NCI-H2081 treated with DMSO at 0.1 percent for 48 hours (cell line): ENCODE measurements at places on chromosomes 2 and 18.

DNA sequence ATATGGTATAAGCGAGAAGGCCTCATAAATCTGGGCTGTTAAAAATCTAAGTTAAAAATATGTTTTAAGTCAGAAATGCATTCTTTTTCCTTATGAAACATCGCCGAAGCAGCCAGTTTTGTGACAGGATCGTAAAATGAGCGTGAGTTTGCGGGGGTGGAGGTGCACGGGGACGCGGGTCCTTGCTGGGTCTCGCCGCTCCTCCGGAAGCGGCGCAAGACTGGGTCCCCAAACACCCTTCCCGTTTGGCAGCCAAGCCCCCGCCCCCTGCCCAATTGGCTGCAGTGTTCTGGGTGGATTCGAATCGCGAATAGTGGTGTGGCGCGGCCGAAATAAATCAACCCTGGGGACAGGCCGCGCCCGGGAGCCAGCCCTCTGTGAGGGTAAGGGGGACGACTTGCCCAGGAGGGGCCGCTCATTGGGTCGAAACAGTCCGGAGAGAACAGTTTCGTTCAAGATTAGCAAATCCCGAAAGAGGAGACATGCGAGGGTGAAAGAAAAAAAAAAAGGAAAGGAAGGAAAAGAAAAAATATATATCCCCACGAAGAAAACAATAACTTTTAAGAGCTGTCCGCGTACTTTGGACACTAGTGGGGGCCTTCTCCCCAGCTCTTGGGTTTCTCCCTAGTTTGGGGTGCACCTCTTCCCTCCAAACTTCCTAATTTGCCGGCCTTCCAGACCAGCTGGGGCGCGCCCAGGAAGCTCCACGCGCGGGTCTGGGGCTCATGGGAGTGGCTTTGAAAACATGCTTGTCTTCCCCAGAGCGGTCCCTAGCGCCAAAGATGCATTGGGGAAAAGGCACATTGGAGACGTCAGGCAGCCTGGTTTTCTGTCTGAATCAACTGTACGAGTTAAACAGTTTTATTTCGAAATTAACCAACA, 3.1 kb upstream of the GATA6 start:
- no peak for DNase-seq

DNA sequence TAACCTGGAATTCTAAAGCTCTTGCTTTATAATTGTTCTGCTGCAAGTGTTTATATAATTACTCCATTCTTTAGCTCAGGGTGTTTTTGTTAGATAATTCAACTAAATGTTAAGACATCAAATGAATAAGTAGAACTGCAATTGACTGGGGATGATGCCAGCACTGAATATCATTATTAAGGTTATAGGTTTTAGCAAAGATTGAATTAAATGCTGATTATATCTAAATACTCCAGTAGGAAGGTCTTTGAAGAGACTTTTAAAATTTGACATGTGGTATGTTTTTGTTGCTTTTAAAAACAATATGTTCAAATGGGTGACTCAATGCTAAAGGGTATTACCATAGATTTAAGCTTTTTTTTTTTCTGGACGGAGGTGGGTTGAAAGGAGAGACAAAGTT, 170.1 kb upstream of the THUMPD2 start:
- DNase-seq = no peak

- DNase-seq = no peak
Observed at GRCh38 chr18:75250471-75250821, 39.8 kb downstream of the TSHZ1 start.

DNA sequence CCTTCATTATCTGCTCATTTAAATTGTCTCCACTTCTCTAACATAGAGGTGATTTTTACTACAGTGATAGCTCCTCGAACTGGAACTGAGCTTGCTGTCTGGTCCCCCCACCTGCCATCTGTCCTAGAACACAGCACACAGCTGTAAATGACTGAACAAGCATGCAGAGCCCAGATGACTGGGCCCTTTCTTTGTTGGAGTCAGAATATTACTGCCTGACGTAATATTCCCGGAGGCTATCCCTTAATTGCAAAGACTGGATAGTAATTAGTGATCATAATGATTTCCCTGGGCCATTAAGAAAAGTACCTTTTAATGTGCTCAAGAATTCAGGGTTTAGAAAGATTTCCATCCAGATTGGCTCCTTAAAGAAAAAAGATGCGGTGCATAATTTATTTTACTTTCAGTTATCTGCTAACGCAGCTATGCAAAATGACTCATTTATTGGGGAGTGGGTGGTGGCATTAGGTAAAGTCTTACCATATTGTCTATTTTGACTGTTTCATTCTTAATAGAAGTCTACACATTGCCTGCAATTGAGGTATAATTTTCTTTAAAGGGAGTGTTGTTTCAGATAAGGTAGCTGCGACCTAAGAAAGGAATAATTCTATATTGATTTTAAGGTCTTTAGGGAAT, 84.4 kb downstream of the MAP4K4 start:
- DNase-seq = no peak

GRCh38 chr2:46816151-46816845, 99.3 kb downstream of the MCFD2 start:
- DNase-seq = no peak

- DNase-seq = no peak
Observed at GRCh38 chr2:235055891-235056516, 104.2 kb downstream of the SH3BP4 start.

- no peak for DNase-seq
Observed at GRCh38 chr2:43461453-43462073, 134.3 kb downstream of the THADA start.

DNA sequence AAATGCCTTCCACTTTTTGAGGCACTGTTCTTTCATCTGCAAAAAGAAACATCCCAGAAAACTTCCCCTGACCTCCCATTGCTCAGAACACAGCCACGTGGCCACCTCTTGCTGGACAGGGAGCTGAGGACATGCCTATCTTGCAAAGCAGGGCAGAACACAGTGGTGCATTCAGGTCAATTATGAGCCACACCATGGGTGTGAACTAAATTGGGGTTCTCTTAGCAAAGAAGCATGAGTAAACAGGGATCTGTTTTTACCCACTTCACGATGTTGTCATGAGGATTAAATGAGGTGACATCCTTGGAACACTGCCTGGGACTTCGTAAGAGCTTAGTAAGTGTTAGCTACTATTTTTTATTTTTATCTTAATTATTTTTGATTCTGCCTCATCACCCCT, 25.1 kb downstream of the BMP10 start:
- no peak for DNase-seq

DNA sequence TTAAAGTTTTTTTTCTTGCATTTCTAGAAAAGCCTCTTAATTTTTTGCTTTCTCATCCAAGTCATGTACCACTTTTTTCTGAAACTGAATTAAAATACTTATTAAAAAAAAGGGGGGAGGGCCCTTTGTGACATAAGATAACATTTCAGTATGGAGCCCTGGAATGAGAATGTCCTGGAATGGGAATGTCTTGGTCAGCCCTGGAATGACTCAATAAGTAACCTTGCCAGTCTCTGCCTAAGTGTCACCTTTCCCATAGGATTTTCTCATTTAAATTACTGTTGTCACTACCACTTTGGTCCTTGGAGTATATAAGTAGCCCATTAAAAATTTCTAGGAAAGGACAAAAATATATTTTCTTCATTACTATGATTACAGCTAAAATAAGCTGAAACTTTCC, 4.7 kb downstream of the UBXN2A start:
- DNase-seq = no peak

GRCh38 chr2:33208400-33208799, 261.6 kb downstream of the LTBP1 start:
- no peak for DNase-seq

GRCh38 chr18:10085416-10085815, 171.6 kb downstream of the VAPA start:
- DNase-seq = no peak

DNA sequence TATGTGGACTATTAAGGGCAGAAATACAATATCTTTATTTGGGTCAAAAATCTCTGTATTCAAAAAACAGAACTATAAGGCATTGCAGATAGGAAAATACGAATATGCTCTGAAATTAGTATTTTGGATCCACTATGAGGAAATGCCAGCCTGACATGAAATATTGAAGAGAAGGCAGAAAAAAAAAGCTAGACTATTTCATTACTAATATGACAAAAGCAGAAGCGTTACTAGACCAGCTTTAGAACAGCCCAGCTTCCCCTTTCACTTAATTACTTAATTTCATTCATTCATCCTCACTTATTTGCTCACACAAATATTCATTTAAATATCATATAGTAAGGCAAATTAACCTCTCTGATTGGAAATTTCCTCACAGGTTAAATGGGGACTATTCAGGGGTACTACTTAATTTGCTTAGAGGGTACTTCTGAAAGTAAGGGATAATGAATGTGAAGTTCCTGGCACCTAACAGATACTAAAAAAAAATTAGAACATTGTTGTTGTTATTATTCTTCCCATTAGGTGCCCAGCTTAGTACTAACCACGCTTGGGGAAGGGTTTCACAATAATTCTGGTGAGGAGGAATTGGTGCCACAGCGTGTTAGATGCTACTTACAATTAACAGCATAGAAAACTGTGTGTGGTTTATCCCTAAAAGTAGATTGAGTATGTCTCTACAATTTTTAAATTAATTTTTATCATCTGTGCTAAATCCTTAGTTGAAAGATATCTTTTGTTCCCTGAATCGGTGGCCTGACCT, 71.1 kb upstream of the CTLA4 start:
- DNase-seq = no peak

DNA sequence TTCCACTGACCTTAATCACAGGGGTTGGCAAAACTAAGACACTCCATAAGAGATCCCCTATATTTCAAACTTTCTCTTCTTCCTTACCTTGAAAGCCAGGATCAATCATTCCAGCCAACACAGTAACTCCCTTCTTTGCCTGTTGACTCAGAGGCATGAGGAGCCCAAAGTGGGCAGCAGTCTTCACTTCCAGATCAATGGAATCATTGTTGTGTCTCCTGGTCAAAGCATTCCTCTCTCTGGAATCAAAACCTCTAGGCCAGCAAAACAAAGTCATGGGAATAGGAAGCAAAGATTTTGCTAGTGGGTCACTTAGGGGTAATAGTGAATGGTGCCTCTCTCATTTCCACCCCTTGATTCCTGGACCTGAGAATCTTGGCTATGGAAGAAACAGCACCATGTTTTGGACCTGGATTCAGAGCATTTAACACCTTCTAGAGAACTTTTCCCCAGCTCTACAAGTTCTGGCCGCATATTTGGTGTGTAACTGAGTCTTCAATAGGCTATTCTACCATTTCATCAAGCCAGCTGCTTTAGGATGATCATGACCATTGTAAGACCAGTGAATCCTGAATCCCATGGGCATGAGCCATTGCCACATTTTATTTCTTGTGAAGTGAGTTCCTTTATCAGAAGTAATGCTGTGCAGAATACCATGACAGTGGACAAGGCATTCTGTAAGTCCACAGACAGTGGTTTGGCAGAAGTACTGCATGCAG, 65.7 kb upstream of the SERPINE2 start:
- no peak for DNase-seq

GRCh38 chr18:23108496-23108895, 26.8 kb upstream of the CABLES1 start:
- DNase-seq = no peak

- DNase-seq = no peak
Observed at GRCh38 chr2:219486380-219486959, 12.2 kb upstream of the GMPPA start.

DNA sequence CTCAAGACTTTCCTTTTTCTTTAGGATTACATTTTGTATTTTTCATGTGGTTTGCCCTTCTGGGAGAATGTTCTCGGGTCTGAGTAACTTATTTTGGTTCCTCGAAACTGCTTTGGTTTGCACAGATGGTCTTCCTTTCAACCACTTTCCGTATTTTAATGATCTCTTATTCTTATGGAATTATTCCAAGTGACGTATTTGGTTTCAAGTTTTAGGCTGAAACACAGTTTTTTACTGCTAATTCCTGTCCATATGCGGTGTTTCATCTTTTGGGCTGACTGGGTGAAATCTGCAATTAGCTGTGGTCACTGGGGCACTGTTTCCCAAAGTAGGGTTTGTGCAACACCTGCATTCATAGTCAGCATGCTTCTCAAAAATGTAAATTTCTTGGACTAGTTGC, 122.7 kb downstream of the CAPN13 start:
- no peak for DNase-seq

DNA sequence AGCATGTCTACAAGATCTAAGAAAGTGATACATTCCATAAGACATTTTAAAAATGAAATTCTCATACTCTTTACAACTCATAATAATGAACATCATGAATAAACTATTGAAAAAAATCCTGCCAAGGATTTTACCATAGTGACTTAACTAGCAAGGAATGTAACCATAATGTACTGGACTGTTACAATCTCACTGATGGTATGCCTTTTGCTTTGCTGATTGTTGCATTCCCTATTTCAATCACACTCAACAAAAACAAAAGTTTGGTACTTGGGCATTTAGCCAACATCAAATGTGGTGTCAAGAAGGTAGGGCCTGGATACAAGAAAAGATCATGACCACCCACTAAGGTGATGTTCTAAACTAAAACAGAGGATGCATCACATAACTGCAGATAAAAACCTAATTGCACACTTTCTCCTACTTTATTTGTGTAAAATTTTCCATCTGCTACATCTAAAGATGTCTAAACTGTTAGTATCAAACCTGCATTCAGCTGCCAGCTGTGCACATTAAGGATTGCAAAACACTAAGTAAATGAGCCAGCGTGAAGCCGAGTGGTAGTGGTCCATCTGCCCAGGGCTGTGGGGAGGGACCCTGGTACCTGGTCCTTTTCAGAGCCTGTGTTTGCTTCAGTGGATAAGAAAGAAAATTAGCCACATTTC, 564.4 kb downstream of the ZEB2 start:
- no peak for DNase-seq
